Tibial nerve (tissue), 4 donors: ENCODE measurements at places on chromosomes 5 and 9. TPM values are rescaled to one million over a fixed set of nuclear protein-coding genes. Genes with fewer than 3 reads are reported as not detected.
A peak's percentile ranks its signal among the peaks of the same experiment; 100 is the strongest.

DNA sequence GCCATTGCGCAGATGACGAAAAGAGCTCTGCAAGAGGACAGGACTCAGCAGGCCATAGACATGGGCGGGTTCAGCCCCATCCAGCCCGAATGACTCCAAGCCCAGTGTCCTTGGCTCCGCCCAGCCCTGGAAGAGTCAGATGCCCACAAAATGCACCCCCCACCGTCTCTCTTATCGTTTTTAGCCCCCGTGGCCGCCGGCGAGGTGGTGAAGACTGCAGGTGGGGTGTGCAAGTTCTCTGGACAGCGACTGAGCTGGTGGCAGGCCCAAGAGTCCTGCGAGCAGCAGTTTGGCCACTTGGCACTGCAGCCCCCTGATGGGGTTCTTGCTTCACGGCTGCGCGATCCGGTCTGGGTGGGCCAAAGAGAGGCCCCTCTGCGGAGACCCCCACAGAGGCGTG, 2.1 kb downstream of the ADGRD2 start:
- no peak for DNase-seq
- no peak overlapping the region for H3K4me3 ChIP-seq
- no peaks in the 10 kb centered on the region for H3K36me3 ChIP-seq
- peaks cover 51% of the 10 kb centered on the region for H3K27me3 ChIP-seq
- no peak overlapping the region for H3K27ac ChIP-seq
- no peaks in the 10 kb centered on the region for H3K4me1 ChIP-seq

DNA sequence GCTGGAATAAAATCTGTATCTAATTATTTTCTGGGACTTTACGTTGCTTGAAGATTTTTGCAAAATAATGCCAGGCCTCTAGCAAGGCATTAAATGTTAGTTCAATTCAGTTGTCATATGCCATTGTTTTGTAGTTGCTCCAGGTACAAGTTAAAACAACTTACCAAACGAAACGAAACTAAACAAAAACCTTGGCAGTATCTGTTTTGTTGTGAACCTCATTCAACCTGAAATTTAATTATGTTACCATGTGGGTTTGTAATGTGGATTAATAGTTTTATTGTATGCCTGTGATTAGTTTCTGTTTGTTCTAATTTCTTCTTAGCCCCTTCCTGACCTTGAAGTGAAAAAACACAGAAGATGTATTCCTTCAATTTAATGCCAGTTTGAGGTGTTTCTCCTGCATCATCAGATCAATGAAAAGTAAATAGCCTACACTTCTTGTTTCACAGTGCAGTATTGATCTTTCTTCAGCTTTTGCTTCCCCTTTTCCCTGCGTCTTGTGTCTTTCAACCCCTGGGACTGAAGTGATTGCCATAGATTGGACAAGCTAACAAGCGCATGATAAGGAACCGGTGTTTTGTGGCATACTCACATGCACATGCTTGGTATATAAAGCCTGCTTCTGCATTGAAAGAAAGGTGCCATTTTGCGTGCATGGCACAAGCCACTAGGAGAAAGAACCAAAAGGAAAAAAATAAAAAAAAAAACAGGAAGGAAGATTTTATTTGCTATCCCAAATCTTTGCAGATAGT, 699.0 kb upstream of the ARRDC3 start:
- no peak overlapping the region for H3K4me3 ChIP-seq
- H3K36me3 ChIP-seq: no peaks in the 10 kb centered on the region
- no peak overlapping the region for H3K27ac ChIP-seq

- H3K4me3 ChIP-seq: no peak overlapping the region
- no peaks in the 10 kb centered on the region for H3K27me3 ChIP-seq
- H3K27ac ChIP-seq: no peak overlapping the region
- no peaks in the 10 kb centered on the region for H3K4me1 ChIP-seq
- no peak for DNase-seq
- H3K36me3 ChIP-seq: no peaks in the 10 kb centered on the region
These were observed 60.3 kb downstream of the UBAP2 start for GRCh38 chr9:33988219-33988890.

DNA sequence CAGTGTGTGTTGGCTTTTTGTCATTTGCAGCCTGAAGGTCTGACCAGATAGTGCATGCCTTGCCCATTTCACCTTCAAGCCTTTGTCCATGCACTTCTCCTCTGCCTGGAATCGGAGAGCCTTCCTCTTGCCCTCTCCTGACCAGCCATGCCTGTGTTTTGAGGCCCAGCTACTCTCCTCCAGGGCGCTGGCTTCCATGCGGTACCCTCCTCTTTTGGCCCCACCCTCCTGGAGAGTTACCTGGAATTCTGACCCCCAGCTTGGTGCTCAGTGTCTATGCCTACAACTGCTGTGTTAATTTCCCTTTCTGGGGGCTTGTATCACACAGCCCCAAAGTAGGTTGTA, 52.5 kb downstream of the CXXC5 start:
- H3K4me1 ChIP-seq: peaks cover 32% of the 10 kb centered on the region
- no peaks in the 10 kb centered on the region for H3K36me3 ChIP-seq
- H3K27me3 ChIP-seq: no peaks in the 10 kb centered on the region
- H3K4me3 ChIP-seq: no peak overlapping the region

DNA sequence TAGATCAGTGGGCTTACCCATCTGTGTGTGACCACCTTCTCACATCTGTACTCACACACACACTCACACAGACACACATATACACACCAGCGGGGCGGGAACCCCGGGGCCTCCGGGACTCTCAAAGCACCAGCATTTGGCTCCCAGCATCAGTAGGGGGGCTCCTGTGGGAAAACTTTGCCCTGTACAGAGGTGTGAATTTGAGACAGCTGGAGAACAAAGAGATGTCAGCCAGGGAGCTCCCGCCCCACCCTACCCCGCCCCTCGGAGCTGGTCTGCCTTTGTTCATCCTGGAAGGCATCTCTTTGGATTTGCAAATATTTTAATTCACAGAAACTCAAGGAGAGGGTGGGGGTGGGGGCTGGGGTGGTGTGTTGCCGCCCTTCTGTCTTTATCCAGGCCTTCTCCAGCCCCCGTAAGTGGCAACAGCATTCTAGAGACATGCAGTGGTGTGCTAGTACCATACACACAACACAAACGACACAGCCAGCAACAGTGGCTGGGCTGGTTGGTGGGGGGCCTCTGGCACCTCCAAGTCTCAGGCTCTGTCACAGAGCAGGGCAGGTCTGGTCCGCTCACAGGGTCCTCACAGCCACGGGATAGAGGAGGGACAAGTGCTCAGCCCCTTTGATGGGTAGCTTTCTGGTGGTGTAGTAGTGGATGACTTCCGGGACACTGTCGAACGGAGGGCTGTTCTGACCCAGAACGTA, 15.5 kb upstream of the SLC25A51 start:
- peaks cover 51% of the 10 kb centered on the region for H3K4me1 ChIP-seq
- H3K27ac ChIP-seq: no peak overlapping the region
- no peaks in the 10 kb centered on the region for H3K36me3 ChIP-seq
- H3K4me3 ChIP-seq: no peak overlapping the region
- H3K27me3 ChIP-seq: no peaks in the 10 kb centered on the region

GRCh38 chr5:132840896-132841295, 10.4 kb upstream of the SHROOM1 start:
- no peak overlapping the region for H3K4me3 ChIP-seq
- H3K27ac ChIP-seq: no peak overlapping the region
- H3K36me3 ChIP-seq: no peaks in the 10 kb centered on the region
- H3K4me1 ChIP-seq: no peaks in the 10 kb centered on the region
- no peak for DNase-seq

- H3K27me3 ChIP-seq: no peaks in the 10 kb centered on the region
- no peaks in the 10 kb centered on the region for H3K36me3 ChIP-seq
- H3K4me1 ChIP-seq: no peaks in the 10 kb centered on the region
These were observed 89.3 kb upstream of the SLIT3 start for GRCh38 chr5:169390265-169390664.

DNA sequence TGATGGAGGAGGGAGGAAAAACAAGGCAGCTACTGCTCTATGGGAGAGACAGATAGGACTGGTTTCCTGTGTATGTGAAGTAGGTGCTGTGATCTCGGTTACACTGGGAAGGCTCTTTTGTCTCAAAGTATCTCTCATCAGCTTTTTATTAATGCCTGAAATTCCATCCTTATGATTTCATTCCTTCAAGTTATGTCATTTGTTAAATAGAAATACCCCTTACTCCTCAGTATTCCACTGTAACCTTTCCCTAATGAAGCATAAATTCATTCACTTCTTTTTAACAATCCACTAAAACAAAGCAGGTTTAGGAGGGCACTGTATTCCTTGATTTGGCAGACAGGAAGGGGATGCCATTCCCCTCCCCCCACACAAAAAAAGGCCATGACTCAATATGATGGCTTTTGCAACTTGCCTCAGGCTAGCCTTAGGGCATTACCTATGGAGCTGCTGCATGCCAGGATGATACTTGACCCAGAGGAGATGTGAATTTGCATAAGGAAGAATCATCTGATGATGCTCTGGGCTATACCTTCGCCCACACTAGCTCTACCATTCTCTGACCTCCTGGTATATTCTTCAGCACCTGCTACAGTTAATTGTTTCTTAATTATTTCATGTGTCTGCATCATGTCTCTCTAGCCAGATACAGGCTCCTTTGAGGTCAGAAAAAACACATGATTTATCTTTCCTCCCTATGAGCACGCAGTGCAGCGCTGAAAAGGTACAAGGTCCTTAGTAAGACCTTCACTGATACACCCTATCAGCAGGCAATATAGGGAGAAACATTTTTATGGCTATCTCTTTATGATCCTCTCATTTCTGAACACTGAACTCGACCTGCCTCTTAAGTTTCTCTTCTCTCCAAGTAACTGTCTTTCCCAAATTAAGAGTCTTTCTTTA, 26.3 kb downstream of the NR3C1 start:
- no peaks in the 10 kb centered on the region for H3K36me3 ChIP-seq
- no peak overlapping the region for H3K4me3 ChIP-seq
- H3K27me3 ChIP-seq: no peaks in the 10 kb centered on the region
- no peak for DNase-seq

DNA sequence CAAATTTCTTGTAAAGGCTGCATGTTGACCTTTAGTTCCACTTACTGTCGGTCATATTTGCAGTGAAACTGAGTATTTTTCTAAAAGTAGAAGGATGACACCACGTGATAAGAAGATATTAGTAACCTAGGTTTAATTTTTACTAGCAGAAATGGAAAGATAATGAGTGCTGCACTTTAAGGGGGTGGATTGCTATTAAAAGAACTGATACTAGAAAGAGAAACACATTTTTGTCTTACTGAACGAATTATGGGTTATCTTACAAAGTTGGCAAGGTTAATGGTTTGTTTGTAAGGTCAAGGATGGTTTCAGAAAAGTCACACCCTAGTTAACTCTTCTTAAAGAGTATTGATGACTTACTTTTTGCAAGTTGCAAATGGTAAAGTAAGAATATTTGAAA, 2.4 kb downstream of the MACIR start:
- no peaks in the 10 kb centered on the region for H3K4me1 ChIP-seq
- no peaks in the 10 kb centered on the region for H3K36me3 ChIP-seq
- H3K4me3 ChIP-seq: peak overlapping the region; percentile 79

DNA sequence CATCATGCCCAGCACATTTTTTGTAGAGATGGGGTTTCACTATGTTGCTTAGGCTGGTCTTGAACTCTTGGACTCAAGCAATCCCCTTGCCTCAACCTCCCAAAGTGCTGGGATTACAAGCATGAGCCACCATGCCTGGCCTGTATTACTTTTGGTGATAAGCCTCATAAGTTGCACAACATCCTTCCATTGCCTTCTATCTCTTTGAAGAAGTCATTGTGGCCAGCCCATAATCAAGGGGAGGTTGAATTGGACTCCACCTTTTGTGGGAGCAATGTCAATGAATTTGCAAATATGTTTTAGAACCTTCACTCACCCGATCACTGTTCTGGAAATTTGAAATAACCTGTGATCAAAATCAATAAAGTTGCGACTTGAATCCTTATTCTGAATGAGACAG, 104.3 kb upstream of the CLINT1 start:
- H3K36me3 ChIP-seq: no peaks in the 10 kb centered on the region
- DNase-seq: no peak
- H3K4me3 ChIP-seq: no peak overlapping the region
- no peaks in the 10 kb centered on the region for H3K27me3 ChIP-seq

DNA sequence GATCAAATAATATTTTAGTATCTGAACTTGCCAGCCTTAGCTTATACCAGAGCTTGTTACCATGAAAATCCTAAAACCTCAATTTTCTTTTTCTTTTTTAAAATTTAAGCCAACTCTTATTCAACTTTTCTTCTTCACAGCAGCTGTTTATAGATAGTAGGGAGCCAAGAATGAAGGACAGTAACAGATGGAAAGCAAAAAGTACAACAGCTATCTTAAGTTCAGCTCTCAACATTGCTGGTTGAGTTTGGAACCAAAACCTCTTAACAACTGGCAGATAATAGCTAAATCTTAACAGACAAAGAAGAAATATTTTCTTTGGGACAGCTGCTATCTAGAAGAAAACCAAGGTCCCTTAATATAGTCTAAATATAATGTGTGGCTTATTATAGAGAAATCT, 74.7 kb downstream of the PJA2 start:
- no peak for DNase-seq
- H3K4me1 ChIP-seq: peaks cover 12% of the 10 kb centered on the region
- no peaks in the 10 kb centered on the region for H3K27me3 ChIP-seq
- H3K36me3 ChIP-seq: no peaks in the 10 kb centered on the region
- no peak overlapping the region for H3K4me3 ChIP-seq
- H3K27ac ChIP-seq: no peak overlapping the region

- no peak overlapping the region for H3K4me3 ChIP-seq
- H3K27ac ChIP-seq: no peak overlapping the region
- H3K4me1 ChIP-seq: no peaks in the 10 kb centered on the region
- no peaks in the 10 kb centered on the region for H3K36me3 ChIP-seq
- no peaks in the 10 kb centered on the region for H3K27me3 ChIP-seq
These were observed 58.7 kb downstream of the FYB1 start for GRCh38 chr5:39160576-39161213.

GRCh38 chr5:163695830-163696578, 190.6 kb downstream of the MAT2B start:
- no peaks in the 10 kb centered on the region for H3K27me3 ChIP-seq
- no peak overlapping the region for H3K27ac ChIP-seq
- H3K4me1 ChIP-seq: no peaks in the 10 kb centered on the region
- no peaks in the 10 kb centered on the region for H3K36me3 ChIP-seq

DNA sequence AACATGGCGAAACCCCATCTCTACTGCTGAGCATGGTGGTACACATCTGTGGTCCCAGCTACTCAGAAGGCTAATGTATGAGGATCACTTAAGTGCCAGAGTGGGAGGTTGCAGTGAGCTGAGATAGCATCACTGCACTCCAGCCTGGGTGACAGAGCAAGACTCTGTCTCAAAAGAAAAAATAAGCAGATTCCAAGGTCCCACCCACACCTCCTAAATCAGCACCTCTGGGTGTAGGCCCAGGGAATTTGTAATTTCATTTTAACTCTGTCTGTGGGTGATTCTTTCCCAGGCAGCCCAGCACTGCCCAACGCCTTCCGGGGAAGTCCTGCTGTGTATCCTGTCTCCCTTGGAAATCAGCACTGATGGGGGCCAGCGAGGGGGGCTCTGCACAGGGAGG, 12.5 kb downstream of the CAMK2A start:
- no peak overlapping the region for H3K4me3 ChIP-seq
- no peak for DNase-seq
- no peak overlapping the region for H3K27ac ChIP-seq
- no peaks in the 10 kb centered on the region for H3K4me1 ChIP-seq

Gene ARID3C
- 0.30 TPM for total RNA-seq

Gene SPAG8
- 3.9 TPM for total RNA-seq

Gene MAML1
- 38.1 TPM for total RNA-seq

Gene CTXN3
- not detected for total RNA-seq

Gene OGN
- 4.2 TPM for total RNA-seq

Gene LCN2
- not detected for total RNA-seq

Gene FOXI1
- total RNA-seq: 0.44 TPM

Gene SIT1
- total RNA-seq: not detected

Gene SPEF2
- 9.6 TPM for total RNA-seq

Gene SLC25A2
- 0.42 TPM for total RNA-seq

Gene DMGDH
- 15.5 TPM for total RNA-seq

Gene SPATA31A3
- total RNA-seq: not detected

Gene C9
- not detected for total RNA-seq

Gene PHF24
- total RNA-seq: 0.60 TPM

Gene MRNIP
- 82.4 TPM for total RNA-seq
